GM23248 (cell line): ENCODE measurements at places on chromosomes 11 and 22. TPM values are rescaled to one million over a fixed set of nuclear protein-coding genes. Genes with fewer than 3 reads are reported as not detected.

DNA sequence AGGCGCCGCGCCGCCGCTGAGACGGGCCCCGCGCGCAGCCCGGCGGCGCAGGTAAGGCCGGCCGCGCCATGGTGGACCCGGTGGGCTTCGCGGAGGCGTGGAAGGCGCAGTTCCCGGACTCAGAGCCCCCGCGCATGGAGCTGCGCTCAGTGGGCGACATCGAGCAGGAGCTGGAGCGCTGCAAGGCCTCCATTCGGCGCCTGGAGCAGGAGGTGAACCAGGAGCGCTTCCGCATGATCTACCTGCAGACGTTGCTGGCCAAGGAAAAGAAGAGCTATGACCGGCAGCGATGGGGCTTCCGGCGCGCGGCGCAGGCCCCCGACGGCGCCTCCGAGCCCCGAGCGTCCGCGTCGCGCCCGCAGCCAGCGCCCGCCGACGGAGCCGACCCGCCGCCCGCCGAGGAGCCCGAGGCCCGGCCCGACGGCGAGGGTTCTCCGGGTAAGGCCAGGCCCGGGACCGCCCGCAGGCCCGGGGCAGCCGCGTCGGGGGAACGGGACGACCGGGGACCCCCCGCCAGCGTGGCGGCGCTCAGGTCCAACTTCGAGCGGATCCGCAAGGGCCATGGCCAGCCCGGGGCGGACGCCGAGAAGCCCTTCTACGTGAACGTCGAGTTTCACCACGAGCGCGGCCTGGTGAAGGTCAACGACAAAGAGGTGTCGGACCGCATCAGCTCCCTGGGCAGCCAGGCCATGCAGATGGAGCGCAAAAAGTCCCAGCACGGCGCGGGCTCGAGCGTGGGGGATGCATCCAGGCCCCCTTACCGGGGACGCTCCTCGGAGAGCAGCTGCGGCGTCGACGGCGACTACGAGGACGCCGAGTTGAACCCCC is 798 bp downstream of the BCR start:
- H3K4me1 ChIP-seq: peaks cover 22% of the 10 kb centered on the region
- DNase-seq: peak; percentile 43
- H3K27me3 ChIP-seq: no peaks in the 10 kb centered on the region
- H3K27ac ChIP-seq: no peak overlapping the region
- peak overlapping the region; percentile 72 for H3K4me3 ChIP-seq

DNA sequence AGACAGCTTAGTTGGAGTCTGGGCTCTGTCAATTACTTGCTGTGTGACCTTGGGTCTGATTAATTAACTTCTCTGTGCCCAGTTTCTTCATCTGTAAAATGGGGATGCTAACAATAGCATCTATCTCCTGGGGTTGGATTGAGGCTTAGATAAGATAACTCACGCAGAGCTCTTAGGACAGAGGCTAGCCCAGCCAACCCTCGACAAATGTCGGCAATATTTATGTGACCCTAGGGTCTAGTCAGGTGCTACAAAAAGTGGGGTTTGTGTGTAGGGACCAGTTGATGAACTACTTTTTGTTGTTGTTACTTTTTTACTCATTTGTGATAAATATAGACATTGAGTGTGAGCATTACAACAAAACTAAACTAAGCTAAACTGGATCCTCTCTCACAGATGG is 22.4 kb downstream of the SYT13 start:
- DNase-seq: no peak
- no peaks in the 10 kb centered on the region for H3K36me3 ChIP-seq
- H3K27ac ChIP-seq: no peak overlapping the region
- H3K4me1 ChIP-seq: peaks cover 14% of the 10 kb centered on the region

Gene TRPM5
- not detected in 2 replicates for total RNA-seq

- H3K27me3 ChIP-seq: no peaks in the 10 kb centered on the region
- H3K36me3 ChIP-seq: peaks cover 16% of the 10 kb centered on the region; the same call in 1 of the 2 replicates
- peaks cover 52% of the 10 kb centered on the region for H3K4me1 ChIP-seq
- DNase-seq: no peak
- H3K4me3 ChIP-seq: peak overlapping the region; percentile 30; the same call in 1 of the 2 replicates
Observed at GRCh38 chr11:45858751-45859398, 11.6 kb downstream of the CRY2 start.

DNA sequence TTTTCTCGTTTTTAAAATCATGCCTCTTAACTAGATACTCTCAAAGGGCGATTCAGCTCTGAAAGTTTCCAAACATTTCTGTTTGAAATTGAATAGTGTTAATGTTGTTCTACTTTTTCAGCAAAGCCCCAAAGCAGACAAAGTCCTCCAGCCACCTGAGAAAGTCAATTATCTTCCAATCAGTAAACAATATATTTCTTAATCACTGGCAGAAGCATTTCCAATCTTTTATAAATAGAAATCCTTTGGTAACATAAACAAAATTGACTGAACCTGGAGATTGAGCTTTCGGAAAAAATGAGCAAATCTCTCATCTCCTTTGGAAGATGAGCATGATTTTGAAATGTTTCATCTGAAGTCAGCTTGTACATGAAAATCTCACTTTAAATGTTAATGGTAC is 84.4 kb upstream of the FIBIN start:
- H3K4me3 ChIP-seq: no peak overlapping the region
- H3K27me3 ChIP-seq: no peaks in the 10 kb centered on the region
- DNase-seq: no peak
- no peak overlapping the region for H3K27ac ChIP-seq

DNA sequence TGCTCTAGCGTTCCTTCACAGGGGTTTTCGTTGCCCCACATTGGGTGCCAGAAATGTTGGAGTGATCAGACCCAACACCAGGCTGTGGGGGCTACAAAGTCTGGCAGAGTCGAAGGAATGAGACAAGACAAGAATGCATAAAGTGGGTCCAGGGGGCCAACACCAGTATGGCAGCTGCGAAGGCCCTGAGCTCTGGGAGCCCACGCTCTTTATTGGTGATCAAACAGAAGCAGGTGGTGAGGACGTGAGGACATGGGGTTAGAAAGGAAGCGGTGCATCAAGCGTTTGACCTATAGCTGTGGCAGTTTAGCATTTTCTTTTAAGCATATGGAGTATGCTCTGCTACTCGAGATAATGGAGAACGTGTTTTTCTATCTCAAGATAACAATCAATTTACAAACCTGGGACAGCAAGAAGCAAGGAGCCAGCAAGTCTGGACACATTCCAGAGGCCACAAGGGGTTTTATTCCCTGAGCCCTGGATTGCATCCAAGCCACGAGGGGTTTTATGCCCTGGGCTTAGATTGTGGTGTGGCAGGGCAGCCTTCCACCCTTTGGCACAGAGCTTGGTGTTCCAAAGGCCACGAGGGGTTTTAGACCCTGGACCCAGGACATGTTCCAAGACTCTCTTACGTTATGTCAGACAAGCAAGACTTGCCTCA is 3.9 kb upstream of the DNAJB13 start:
- no peak for DNase-seq
- H3K27me3 ChIP-seq: no peaks in the 10 kb centered on the region
- H3K4me1 ChIP-seq: no peaks in the 10 kb centered on the region
- no peak overlapping the region for H3K27ac ChIP-seq
- H3K36me3 ChIP-seq: no peaks in the 10 kb centered on the region
- no peak overlapping the region for H3K4me3 ChIP-seq

DNA sequence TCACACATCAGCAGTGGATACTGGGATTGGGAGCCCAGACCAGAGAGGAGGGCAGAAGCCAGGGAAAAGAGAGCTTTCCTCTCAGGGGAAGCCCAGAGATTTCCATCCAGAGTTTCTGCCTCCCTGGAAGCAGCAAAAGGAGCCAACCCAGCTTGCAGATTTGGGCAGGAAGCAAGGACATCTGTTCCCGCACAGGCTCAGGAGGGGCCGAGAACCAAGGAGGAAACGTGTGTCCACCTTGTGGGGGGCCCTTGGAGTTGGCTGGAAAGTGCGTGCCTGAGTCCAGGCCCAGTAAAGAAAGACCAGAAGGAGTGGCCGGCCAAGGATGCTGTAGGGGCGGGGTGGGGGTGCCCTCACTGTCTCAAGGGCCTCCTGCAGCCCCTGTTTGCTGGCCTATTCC is 6.0 kb upstream of the NPTXR start:
- no peaks in the 10 kb centered on the region; the same call in 1 of the 2 replicates for H3K27me3 ChIP-seq
- no peaks in the 10 kb centered on the region for H3K36me3 ChIP-seq
- no peak overlapping the region for H3K4me3 ChIP-seq
- no peak for DNase-seq

- no peak for DNase-seq
- H3K4me1 ChIP-seq: peaks cover 6% of the 10 kb centered on the region; the same call in 1 of the 2 replicates
- H3K27me3 ChIP-seq: 0 out of 2 replicates have a peak, but pooled peaks cover 8% of the 10 kb centered on the region
- no peaks in the 10 kb centered on the region for H3K36me3 ChIP-seq
- H3K4me3 ChIP-seq: no peak overlapping the region
Observed at GRCh38 chr11:5994791-5995190, 8.0 kb upstream of the OR52L1 start.

GRCh38 chr22:44191036-44191454 is 10.3 kb downstream of the PARVG start:
- peaks cover 6% of the 10 kb centered on the region for H3K27me3 ChIP-seq
- H3K4me1 ChIP-seq: no peaks in the 10 kb centered on the region
- H3K27ac ChIP-seq: no peak overlapping the region
- no peak overlapping the region for H3K4me3 ChIP-seq
- no peaks in the 10 kb centered on the region for H3K36me3 ChIP-seq
- peak; percentile 49 for DNase-seq

DNA sequence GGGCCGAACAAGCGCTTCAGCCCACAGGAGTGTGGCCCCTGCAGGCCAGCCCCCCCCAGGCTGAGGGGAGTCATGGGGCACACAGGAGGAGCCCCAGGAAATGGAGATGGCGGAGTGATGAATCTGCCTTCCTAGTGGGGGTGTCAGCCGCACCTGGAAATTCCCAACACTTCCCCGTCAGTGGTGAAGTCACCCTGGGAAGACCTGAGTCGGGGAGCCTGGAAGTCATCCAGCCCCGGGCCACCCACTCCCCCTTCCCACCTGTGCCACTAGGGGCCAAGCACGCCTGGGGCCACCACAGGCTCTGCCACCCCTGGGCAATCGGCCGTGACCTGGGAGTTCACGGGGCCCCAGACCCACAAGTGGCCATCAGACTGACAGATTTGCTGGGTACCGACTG is 12.6 kb downstream of the WNT7B start:
- no peaks in the 10 kb centered on the region for H3K36me3 ChIP-seq
- H3K4me3 ChIP-seq: no peak overlapping the region
- no peak for DNase-seq
- no peak overlapping the region for H3K27ac ChIP-seq

DNA sequence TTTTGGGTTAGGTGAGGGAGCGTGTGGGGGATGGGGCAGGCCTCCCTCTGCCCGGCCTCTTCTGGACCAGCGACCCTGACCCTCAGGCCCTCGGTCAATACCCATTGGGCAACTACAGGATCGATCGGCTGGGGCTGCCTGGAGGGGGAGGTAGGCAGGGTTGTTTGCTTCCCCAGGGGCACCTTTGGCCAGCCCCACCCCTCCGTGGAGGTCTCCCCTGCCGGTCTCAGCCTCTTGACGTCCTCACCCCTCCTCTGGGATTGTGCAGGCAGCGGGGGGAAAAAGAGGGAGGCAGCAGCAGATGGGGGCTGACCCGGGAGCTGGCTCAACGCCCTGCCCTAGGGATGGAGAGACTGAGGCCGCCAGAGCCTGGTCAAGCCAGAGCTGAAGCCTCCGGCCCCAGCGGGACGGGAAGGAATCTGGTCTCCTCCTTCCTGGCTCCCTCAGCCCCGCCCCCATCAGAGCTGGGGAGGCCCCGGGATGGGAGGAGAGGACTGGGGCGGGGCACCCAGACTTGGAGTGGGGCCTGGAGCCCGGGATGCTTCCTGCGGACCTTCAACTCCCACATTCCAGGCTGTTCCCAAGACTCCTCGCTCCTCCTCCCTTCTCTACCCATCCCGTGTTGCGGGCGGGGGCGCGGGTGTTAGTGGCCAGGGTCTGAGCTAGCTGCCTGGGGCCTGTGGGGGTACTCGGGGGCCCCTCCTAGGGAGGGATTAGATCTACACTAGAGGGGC is 14.4 kb upstream of the CDC42EP1 start:
- DNase-seq: peak; percentile 97
- peak overlapping the region; percentile 78 for H3K27ac ChIP-seq
- H3K4me3 ChIP-seq: peak overlapping the region; percentile 63
- no peaks in the 10 kb centered on the region for H3K36me3 ChIP-seq
- H3K4me1 ChIP-seq: peaks cover 40% of the 10 kb centered on the region

Gene PRODH
- total RNA-seq: not detected in 2 replicates

- no peak overlapping the region for H3K27ac ChIP-seq
- H3K4me3 ChIP-seq: no peak overlapping the region
- no peaks in the 10 kb centered on the region for H3K4me1 ChIP-seq
- no peaks in the 10 kb centered on the region for H3K27me3 ChIP-seq
- H3K36me3 ChIP-seq: no peaks in the 10 kb centered on the region
- DNase-seq: no peak
Observed at GRCh38 chr22:48845356-48845936, 982.2 kb downstream of the BRD1 start.

Gene FUT4
- total RNA-seq: 4.2 and 7.9 TPM in 2 replicates

DNA sequence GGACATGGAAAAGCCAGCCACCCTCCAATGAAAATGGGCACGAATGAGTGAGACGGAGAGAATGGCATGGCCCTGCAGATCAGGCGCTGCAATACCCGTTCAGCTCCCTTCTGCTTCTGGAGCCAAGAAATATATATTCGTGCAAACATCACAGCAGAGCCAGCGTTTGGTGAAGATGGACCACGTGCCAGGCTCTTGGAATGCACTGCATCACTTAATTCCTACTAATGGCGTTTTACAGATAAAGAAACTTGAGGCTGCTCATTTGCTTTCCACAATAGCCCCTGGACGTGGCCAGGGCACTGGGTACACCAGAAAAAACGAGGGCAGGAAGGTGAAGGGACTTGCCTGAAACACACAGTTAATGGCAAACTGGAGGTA is 1.6 kb upstream of the FXYD2 start:
- H3K4me3 ChIP-seq: no peak overlapping the region
- no peak for DNase-seq
